ENCODE measurements at places on chromosomes 1 and 21. TPM values are rescaled to one million over a fixed set of nuclear protein-coding genes. Genes with fewer than 3 reads are reported as not detected.

- DNase-seq = no peak
These were observed 2.0 kb downstream of the CD58 start for GRCh38 chr1:116568662-116569380.

- no peak for DNase-seq
These were observed 719.4 kb upstream of the PTBP2 start for GRCh38 chr1:96002201-96002600.

DNA sequence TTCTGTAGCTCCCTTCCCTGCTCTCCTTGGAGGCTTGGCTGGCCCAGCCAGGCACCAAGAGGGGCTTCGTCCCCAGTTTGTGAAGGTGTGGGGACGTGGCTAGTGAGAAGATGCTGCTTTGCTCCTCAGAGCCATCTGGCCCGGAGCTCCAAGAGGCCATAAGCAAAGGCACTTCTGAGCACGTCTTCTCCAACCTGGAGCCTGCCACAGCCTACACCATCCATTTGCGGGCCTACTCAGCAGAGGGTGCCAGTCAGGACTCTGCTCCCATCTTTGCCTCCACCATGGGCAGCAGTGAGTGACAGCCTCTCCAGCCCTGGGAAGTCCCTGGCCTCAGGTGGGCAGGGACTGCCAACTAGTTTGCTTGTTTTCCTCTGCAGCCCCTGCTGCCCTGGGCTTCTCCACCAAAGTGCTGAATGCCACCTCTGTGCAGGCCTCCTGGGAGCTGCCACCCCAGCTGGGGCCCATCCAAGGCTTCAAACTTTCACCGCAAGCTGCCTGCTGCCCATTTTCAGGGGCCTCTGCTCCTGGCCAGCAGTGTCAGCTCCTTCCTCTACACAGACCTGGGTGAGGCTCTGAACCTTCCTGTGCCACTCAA is 25.9 kb downstream of the SLC27A3 start:
- DNase-seq = no peak

- no peak for DNase-seq
These were observed 287.5 kb upstream of the DAB1 start for GRCh38 chr1:57711326-57711725.

Gene CFHR1
- total RNA-seq = 4.0 TPM

DNA sequence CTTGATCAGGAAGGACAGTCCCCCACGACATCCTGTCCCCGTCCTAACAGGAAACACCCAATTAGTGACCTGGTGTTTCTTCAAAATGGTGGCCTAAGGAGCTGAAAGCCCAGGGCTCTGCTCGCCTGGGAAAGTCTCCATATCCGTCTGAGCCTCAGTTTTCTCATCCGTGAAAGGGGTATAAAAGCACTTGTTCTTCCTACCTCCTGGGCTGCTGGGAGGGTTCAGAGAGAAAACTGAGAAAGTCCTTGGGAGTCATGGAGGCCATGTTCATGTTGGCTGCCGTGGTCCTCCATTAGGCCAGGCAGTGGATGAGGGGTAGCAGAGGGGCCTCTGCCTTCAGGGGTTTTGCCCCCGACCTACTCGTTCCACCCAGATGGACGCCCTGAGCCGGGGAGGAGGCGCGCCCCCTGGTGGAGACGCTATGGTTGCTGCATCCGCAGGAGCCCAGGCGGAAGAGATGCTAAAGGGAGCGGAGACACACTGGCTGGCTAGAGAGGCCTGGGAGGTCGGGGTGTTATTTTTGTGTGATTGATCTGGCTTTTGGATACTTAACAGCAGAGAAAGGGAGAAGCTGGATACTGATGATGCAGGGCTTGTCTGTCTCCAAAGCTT is 113.5 kb downstream of the PRDM2 start:
- DNase-seq = no peak

DNA sequence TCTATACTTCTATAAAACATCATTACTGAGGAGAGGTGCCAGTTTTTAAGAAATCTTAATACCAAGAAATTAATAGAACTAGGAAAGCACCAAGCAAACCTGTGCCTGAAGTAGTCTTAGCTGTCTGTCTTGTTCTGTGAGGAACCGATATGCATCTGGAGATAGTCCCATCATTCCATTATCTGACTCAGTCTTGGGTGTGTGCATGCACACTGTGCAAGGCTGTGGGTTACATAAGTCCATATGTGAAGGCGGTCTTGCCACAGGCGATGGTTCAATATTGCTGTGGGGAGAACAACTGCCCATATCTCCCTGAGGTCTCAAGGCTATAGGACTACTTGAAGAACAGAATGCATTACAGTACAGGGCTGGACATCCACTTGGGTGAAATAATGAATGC is 33.8 kb downstream of the STIL start:
- no peak for DNase-seq

- DNase-seq = no peak
These were observed 57.6 kb downstream of the ZNHIT6 start for GRCh38 chr1:85650645-85651044.

Gene TMEM269
- total RNA-seq = not detected

DNA sequence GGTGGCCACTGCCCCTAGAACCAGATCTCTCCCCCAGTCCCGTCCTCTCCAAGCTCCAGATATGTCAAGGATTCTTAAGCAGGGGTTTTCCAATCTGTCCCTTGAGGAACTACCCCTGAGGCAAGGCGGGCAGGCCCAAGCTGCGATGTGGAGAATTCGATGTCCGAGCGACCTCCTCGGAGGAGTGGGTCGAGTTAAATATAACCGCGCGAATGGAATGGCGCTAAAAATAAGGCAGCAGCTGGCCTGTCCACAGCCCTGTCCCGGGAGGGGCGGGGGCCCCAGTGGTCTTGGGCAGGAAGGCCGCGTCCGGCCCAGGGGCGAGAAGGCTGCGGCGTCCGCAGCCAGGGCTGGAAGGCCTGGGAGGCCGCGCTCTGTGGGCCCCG is 5.8 kb upstream of the FOXD3 start:
- no peak for DNase-seq

Gene GLUL
- total RNA-seq = 482 TPM

DNA sequence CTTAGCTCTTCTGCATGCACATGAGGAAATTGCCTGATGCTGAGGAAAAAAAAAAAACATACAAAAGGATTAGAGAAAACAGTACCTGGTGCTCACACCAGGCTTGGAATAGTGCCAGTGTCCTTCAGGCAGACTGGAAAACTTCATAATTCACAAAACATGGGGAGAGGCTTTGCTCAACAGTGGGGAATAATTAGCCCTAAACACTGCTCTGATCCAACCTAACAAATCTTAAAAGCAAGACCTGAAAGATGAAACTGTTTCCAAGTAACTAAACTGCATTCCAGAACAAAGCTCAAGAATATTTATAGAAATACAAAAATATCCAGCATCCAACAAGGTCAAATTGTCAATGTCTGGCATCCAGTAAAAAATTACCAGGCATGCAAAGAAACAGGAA is 124.8 kb downstream of the AK5 start:
- no peak for DNase-seq

Gene GBP2
- total RNA-seq = 58.3 TPM

Gene C1QTNF12
- 4.1 TPM for total RNA-seq

Gene TPTE
- total RNA-seq = not detected

Gene GABPB2
- 14.6 TPM for total RNA-seq

DNA sequence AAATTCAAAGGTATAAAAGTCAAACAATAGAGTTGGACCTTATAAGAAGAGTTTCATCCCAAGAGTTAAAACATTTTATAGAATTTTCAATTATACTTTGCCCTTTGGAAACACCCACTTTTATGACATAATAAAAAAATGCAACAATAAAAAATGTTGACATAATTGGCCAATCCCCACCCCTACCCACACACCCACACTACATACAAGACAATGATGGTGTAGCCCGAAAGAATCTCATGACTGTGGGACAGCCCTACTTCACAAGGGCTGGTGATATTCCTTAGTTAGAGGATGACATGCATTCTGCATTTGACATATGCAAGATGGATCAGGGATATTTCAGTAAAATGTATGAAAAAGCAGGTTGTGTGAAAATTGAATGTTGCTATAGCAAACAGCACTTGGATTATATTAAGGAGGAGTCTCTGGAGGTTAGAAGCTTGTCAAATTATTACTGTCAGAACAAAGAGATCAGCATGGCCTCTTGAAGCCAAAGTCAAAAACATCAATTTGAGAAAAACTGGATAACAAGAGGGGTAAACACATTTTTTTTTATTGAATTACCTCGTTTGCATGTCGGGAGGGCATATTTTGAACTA is 133.0 kb upstream of the SAMSN1 start:
- DNase-seq = no peak

DNA sequence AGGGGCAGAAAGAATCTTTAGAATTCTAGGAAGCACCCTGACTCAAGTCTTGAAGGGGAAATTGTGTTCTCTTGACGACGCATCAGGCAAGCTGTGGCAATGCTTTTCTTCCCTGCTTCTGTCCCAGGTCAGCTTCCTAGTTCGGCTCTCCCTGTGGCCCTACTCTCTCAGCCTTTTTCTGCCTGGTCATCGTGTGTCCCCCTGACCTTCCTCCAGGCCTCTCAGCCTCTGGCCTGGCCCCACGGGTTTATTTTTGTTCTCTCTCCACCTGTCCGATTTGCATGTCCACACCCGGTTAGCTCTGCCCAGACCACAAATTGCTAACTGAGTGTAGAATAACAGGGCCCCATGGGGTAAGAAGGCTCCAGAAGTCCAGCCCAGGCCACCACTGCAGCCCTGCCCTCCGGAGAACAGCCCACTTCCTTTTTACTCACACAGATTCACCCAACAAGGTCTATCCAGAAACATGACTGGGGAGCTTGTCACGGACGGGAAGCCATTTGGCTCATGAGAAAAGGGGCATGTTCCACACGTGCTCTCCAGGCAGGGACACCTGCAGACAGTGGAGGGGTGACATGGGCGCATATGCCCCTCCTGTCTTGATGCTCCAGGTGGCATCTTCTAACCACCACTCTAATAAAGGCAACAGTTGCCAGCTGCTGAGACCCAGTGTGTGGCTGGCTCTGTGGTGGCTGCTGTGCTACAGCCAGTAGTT is 9.8 kb downstream of the KCNN3 start:
- DNase-seq = no peak

DNA sequence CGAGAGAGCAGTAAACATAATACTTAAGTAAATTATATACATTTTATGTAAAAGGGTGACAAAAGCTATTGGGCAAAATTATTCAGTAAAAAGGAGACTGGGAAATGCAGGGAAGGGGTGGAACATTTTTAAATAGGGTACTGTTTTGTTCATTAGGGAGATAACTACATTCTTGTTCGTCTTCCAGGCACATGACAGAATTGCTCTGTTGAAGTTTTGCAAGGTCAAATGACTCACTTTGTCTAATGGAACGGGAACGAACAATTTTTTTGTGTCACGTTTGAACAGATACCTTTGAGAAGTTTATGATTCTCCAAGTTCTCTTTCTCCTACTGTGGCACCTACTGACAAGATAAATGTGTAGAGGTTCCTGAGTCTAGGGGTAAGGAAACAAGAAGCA is 382.3 kb upstream of the ZRANB2 start:
- DNase-seq = no peak

DNA sequence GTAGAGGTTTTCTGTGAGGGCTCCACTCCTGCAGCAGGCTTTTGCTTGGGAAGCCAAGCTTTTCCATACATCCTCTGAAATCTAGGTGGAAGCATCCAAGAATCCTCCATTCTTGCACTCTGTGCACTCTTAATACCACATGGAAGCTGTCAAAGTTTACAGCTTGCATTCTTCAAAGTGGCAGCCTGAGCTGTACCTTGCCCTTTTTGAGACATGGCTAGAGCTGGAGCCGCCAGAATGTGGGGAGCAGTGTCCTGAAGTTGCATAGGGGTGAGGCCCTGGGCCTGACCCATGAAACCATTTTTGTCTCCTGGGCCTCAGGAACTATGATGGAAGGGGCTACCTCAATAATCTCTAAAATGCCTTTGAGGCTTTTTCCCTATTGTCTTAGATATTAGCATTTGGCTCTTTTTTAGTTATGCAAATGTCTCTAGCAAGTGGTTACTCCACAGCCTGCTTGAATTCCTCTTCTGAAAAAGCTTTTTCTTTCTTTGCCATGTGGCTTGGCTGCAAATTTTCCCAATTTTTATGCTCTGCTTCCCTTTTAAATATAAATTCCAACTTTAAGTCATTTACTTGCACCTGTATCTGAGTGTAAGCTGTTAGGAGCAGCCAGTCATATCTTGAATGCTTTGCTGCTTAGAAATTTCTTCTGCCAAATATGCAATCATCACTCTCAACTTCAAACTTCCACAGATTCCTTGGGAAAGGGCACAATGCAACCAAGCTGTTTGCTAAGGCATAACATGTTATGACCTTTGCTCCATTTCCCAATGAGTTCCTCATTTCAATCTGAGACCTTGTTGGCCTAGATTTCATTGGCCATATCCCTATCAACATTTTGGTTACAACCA is 92.1 kb upstream of the ARTN start:
- DNase-seq = no peak

Gene NFASC
- 76.8 TPM for total RNA-seq

Gene IQGAP3
- total RNA-seq = 0.79 TPM

Gene COG2
- total RNA-seq = 18.5 TPM

DNA sequence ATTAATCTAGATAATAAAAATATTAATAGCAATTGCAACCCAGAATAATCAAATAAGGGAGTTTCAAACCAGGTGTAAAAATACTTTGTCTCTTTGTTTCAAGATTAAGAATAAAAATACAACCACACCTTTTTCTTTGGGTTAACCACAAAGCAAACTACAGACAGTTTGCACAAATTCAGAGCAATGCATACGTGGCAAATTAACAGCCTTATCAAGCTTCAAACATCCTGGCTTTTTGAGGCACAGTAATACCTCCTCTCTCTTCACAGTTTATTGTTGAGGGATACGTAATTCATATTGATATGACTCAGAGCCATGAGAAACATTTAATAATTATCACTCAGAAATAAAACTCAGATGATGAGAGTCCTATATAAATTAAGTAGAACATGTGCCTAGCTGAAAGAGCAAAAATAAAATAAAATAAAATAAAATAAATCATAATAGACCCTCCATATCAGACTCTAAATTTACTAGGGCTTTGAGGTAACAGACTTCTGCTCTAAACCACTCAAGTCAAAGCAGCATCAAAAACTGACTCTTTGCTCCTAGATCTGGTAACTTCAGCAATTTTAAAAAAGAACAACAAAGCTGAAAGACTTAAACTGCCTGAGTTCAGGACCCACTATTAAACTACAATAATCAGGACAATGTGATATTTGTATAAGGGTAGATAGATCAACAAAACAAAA is 11.4 kb downstream of the EDEM3 start:
- no peak for DNase-seq

Gene SPRR5
- not detected for total RNA-seq
